NCI-H524 treated with DMSO at 0.1 percent for 48 hours (cell line): ENCODE measurements at places on chromosomes 5 and 9.

DNA sequence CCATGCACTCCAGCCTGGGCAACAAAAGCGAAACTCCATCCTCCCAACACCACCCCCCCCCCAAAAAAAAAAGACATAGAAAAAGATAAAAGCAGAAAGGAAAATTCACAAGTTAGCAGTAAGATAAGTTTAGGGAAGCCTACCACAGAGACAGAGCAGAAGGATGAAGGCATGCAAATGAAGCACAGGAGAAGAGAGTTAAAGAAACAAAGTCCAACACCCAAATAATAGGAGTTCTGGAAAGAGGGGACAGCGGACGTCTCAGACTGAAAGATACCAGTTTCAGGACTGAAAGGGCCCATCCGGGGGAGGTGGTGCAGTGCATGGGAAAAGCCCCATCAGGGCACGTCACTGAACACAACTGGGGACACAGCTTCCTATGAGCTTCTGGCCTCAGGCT lies 54.3 kb downstream of the OTULIN start:
- no peak for DNase-seq

DNA sequence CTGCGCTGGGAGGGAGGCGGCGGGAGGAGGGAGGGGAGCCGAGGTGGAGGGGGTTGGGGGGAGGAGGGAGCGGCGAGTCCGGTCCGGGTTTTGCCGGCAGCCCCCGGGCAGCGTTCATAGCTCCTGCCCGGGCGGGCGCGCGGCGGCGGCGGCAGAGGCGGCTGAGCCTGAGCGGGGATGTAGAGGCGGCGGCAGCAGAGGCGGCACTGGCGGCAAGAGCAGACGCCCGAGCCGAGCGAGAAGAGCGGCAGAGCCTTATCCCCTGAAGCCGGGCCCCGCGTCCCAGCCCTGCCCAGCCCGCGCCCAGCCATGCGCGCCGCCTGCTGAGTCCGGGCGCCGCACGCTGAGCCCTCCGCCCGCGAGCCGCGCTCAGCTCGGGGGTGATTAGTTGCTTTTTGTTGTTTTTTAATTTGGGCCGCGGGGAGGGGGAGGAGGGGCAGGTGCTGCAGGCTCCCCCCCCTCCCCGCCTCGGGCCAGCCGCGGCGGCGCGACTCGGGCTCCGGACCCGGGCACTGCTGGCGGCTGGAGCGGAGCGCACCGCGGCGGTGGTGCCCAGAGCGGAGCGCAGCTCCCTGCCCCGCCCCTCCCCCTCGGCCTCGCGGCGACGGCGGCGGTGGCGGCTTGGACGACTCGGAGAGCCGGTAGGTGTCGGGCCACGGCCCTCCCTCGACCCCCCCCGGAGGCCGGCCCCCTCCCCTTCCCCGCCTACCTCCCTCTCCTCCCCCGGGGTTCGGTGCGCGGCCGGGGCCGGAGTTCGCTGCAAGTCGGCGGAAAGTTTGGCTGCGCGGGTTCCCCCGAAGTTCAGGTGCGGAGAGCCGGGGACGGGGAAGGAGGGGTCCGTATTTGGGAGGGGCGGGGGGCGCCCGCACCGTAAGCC lies at the start of gene CXXC5:
Gene CXXC5 (plus strand): TSS at position 145 of the 877 bp plus-strand sequence. CDS start 32,175 bp downstream, outside the sequence.
- DNase-seq = peak; percentile 15

- no peak for DNase-seq
Measured at GRCh38 chr9:131739959-131740648, at the start of gene RAPGEF1. Gene RAPGEF1 (minus strand): TSS chr9:131740076. CDS start chr9:131739830, 246 bp downstream.

- DNase-seq = no peak
Measured at GRCh38 chr9:85522459-85523092, 219.2 kb downstream of the AGTPBP1 start.

GRCh38 chr5:119321569-119322311 lies 34.1 kb upstream of the TNFAIP8 start:
- DNase-seq = no peak

GRCh38 chr9:127143920-127144465 lies 21.6 kb upstream of the ANGPTL2 start:
- no peak for DNase-seq

- DNase-seq = no peak
Measured at GRCh38 chr5:74938250-74938933, 72.2 kb upstream of the FAM169A start.

- no peak for DNase-seq
Measured at GRCh38 chr9:103731541-103731940, 362.6 kb upstream of the SMC2 start.

- DNase-seq = no peak
Measured at GRCh38 chr9:4640027-4640426, 22.1 kb upstream of the PLPP6 start.

GRCh38 chr5:38134810-38135209 lies 123.5 kb upstream of the EGFLAM start:
- no peak for DNase-seq

- no peak for DNase-seq
Measured at GRCh38 chr9:22449719-22450118, 3.1 kb downstream of the DMRTA1 start.

GRCh38 chr5:177994561-177995190 lies 1.4 kb downstream of the PROP1 start:
- no peak for DNase-seq

DNA sequence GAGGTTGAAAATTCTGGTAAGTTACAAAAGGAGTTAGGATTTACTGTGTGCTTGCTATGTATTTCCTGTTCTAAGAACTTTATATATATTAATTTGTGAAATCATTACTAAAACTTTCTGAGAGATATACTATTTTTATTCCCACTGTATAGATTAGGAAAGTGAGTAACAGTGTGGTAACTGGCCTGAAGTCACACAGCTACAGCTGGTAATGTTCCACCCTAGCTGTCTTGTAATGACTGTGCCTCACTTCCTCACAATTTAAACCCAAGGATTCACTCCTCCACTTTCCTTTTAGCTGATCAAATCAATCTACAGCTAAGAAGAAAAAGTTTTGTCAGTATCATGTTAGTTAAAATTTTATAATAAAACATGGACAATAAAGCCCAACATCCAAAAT lies 278.8 kb downstream of the GAS1 start:
- DNase-seq = no peak

DNA sequence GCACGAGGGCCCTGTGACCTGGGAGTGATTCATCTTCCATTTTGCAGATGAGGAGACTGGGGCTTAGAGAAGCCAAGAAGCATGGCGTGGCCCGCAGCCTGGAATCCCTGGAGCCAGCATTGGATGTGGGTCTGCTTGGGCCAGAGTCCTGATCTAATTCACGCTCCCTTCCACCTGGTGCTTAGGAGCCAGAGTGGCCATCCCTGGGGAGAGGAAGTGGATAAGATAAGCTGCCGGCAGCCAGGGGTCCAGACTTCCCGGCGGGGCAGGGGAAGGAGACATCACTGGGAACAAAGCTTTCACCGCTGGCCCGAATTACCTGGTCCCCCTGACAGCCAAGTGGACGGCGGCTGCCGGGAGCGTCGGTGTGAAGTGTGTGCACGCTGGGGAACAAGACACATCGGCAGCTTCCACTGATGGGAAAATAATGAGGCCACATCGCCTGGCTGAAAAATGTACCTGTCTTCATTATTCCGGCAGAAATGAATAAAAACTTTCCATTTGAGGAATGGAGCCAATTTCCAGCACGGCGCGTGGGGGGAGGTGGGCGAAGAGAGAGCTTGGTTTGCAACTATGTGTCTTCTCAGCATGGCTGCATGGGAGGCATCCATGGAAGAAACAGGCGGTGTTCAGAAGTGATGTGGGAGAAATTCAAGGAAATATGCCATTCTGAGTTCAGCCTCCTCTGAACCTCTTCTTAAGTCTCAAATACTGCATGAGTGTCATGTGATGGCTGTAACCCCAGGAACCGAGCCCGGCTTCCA lies 78.5 kb downstream of the OLFM1 start:
- no peak for DNase-seq

- DNase-seq = no peak
Measured at GRCh38 chr9:34272101-34272541, 56.9 kb downstream of the KIF24 start.

DNA sequence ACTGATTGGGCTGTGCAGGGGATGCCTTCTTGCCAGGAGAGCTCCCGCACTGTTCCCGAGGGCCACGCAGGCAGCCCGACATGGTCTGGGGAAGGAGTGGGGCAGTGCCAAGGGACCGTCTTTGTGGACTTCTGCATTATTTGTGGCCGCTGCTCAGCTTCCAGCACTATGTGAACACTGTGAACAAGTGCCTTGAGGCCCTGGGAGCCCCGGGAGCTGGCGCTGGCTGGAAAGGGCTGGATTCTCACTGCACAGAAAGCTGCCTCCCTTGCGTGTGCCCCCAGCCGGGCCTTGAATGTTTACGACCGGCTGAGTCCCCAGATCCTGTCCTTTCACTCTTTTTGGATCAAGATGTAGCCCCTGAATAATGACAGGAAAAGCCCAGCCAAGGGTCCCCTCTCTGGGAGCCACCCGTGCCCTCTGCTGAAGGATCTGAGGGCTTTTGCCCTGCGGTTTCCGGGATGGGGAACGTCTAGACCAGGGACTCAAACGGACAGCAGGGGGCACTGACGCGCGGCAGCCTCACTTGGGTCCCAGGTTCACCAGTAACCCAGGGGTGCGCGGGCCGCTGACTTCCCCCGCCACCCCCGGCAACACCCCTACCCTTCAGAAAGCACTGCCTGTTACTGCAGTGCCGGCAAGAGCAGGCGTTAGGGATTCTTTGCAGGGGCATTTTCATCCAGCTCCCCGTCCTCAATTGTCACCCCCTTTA lies 98.9 kb upstream of the FCN2 start:
- no peak for DNase-seq

- no peak for DNase-seq
Measured at GRCh38 chr9:137975936-137976565, 98.5 kb downstream of the CACNA1B start.

- no peak for DNase-seq
Measured at GRCh38 chr5:81860778-81861177, 109.9 kb upstream of the SSBP2 start.

- no peak for DNase-seq
Measured at GRCh38 chr5:158967541-158967940, 132.2 kb downstream of the EBF1 start.

DNA sequence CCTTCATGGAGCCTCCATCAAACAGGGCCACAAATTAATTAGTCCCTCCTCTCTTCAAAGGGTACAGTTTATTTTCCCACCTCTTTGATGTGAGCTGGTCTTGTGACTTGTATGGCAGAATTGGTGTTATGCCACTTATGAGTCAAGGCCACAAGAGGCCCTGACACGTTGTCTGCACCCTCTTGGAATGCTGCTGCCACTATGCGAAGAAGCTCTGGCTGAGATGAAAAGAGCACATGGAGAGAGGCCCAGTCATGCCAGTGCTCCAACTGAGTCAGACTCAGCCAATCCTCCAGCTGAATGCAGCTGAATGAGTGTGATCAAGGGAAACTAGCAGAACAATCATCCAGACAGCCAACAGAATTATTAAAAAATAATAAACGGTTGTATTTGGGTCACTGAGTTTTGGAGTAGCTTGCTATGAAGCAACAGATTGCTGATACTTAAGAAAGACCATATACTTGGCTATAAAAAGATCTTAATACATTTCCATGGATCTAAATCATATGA lies 128.3 kb downstream of the MARCHF11 start:
- no peak for DNase-seq

GRCh38 chr5:5886812-5887486 lies 464.5 kb downstream of the ICE1 start:
- no peak for DNase-seq
